ENCODE measurements at places on chromosomes 7 and 10. TPM values are rescaled to one million over a fixed set of nuclear protein-coding genes. Genes with fewer than 3 reads are reported as not detected.

LEP gene
- total RNA-seq, result 7.3 TPM

LLCFC1 gene
- not detected for total RNA-seq

SLC18A2 gene
- total RNA-seq, result 4.9 TPM

GIMAP8 gene
- 10.7 TPM for total RNA-seq

GLI3 gene
- total RNA-seq, result 16.4 TPM

AOAH gene
- total RNA-seq, result 3.2 TPM

- DNase-seq, result peak; percentile 68
Observed at GRCh38 chr7:57412618-57413017, 37.4 kb upstream of the ZNF716 start.

DNA sequence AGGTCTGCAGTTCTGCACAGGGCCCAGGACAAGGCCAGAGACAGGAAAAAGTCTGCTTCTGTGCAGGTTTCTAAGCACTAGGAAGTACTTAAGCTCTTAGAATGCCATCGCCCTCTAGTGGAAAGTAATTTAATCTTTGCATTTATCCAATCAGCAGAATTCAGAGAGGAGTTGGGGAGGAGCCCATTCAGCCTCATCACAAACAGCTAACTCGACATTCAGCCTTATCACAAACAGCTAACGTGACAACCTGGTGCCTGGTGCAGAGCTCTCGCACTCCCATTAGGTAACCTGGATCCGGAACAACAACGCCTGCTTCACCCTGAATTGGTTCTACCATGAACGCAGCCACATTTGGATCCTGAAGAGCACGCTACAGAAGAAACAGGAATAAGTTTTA lies 15.2 kb downstream of the OAT start:
- peak; percentile 64 for DNase-seq

- DNase-seq, result no peak
Observed at GRCh38 chr7:104985259-104985617, 28.8 kb upstream of the KMT2E start.

DNA sequence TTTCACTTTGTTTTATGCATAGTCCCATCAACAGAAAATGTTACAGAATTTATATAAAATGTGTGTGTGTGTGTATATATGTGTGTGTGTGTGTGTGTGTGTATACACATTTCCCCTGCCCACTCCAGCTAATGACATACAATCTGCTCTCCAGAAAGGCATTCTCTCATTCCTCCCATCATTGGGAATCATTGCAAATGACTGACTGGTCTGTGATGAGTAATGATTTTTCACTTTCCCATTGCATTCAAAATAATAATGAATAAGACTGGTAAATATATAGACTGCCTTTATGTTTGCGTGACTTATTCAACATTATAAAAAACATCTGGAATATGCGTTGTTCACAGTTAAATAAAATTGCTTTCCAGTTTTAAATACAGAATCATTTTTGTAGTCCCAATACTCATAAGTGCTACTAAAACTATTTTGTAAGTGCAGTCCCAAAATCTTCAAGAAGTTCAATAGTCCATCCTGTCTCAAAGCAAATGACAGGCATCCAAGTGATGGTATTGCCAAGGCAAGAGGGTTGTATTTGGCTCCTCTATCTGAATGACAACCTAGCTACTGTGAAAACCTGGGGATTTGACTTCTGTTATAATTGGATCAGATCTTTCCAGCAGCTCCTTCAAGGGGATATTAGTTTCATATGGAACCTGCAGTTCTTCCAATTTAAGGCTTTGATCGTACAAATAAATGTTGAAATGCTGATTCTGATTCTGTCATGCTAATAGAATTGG lies 150.9 kb downstream of the POLR1F start:
- no peak for DNase-seq

- DNase-seq, result no peak
Observed at GRCh38 chr7:131013716-131014115, 279.7 kb upstream of the KLF14 start.

DNA sequence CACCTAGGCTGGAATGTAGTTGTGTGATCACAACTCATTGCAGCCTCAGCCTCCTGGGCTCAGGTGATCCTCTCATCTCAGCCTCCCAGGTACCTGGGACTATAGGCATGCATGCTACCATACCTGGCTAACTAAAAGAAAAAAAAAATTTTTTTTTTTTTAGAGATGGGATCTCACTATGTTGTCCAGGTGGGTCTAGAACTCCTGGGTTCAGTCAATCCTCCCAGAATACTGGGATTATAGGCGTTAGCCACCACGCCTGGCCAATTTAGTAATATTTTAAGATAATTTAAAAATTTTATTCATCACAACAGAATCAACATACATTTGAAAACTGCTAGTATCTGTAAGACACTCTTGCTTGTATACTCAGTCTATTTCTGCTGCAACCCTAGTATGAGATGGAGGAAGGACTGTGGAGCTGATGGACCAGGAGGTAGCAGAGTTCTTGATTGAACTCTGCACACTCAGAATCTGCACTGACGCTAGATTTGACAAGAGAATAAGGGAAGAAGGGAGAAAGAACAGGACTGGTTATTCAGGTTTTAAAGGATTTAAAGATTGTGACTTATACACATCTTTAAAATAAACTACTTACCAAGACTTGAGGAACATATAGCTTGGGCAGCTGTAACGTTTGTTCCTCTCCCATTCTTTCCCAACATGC lies 57.6 kb downstream of the VCL start:
- DNase-seq, result no peak

GRCh38 chr7:133082390-133082766 lies 488 bp upstream of the CHCHD3 start:
- no peak for DNase-seq

DNA sequence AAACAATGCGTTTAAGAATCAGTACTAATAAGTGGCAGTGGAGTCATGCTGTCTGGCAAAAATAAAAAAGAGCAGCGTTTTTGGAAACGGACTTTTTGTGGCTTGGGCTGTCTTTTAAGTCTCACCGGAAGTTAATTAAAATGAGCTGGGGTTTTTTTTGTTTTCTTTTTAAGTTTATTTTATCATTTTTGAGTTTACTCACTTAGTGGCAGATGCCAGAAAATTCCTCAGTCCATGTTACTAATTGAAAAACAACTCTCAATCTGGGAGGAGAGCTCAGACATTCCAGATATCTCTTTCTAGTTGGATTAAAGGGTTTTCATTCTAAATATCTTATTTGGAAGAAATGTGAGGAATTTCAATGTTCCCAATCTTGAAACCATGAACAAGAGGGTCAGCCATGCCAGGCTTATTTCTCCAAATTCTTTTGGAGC lies 133.8 kb upstream of the AGR3 start:
- DNase-seq, result no peak

DNA sequence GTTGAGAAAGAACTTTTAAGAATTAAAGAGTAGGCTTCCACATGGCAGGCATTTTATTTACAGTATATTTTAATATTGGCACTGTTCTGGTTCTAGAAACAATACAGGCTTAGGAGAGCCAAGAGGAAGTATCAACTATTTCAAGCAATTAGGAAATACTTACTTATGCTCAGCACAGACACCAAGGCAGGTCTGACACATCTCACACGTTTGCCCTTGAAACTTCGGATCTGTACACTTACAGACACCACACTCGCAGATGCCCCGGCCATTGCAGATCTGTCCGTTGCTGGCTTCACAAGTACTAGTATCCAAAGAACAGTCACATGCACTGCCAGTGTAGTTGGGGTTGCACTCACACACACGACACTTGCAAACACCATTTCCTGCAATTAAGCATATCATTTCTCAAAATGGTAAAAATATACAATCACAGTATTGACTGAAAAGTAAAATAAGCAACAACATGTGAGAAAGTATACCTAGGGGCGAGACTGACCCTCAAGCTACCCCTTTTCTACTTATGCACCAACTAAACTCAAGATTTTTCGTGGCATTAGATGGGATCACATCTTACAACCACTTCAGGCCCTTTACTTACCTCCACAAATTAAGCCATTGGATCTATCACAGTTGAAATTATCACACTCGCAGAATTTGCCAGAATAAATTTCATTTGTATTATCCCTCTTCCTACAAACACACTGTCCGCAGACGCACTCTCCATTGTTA lies 46.6 kb downstream of the ITGB1 start:
- DNase-seq, result no peak

DNA sequence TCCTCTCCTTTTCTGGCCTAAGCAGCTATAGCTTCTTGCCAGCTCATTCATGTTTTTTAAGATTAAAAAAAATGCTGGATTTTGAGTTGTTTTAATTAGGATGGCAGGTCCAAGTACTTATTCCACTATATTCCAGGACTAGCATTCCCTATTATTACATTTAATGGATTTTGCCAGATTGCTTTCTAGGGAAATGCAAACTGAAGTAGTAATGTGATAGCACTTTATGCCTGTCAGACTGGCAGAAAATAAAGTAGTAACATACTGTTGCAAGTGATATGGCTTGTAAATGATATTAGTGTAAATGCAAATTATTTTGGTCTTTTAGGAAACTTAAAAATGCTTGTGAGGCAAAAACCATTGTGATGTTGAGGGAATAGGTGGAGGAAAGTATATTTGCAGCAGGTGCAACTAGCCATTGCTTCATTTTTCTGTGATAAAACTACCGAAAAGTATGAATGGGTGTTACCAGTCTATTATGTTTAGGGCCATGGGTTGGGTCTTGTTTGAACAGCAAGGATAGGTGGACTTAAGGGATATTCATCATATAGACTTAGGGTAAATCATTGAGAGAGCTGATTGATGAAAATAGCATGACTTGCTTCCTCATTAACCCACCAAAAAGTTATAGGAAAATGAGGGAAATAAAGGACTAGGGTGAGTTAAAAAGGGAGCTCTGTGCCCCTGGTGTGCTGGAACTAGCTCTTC lies 19.9 kb downstream of the ZNRF2 start:
- no peak for DNase-seq

DNA sequence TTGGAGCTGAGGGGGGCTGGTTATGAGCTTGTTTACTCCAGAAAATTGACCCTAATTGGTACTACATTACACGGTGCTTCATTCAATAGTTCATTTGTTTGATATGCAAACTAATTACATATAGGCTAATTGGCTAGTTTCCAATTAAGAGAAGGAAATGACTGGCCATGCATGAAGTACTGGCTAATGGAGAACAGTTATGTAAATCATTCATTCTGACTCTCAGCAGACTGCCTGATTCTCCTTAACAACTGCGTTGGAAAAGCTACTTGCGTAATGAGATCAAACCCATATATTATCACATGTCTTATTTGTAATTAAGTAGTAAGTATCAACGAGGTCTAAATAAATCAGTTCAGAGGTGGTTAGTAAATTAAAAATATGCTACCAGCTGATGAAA lies 81.8 kb upstream of the CTTNBP2 start:
- DNase-seq, result no peak

- no peak for DNase-seq
Observed at GRCh38 chr10:89207801-89208551, 859 bp upstream of the CH25H start.

DNA sequence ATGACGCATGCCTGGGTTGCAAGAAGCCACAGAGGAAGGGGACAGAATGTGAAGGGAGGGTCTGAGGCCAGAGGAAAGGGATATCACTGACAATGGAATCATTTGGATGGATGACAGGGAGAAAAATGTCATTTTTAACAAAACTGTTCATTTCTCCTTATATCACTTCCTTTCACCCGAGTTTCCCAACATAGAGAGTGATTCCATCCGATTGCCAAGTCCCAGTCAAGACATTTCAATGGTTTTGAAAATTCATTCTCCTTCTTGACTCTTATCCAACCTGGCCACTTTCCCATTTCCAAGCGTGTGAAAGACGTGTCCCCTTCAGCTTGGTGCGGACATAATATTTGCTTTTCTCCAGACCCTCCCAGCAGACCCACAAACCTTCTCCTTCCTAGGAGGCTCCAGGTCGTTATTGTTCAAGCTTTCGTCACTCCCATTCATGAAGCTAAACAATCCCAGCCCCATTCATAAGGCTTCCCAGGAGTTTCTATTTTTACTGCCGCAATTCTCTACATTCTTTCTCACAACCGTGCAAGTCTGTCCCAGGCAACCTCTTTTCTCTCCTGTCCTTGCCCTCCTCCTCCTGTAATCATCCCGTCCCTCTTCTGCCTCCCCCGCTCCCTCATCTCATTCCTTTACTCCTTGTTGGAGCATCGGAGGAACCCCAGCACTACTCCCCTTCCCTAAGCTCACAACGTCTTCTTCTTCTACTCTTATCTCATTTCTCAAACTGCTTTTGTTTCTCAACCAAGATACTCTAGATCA lies 301.3 kb upstream of the KLF6 start:
- DNase-seq, result no peak

DNA sequence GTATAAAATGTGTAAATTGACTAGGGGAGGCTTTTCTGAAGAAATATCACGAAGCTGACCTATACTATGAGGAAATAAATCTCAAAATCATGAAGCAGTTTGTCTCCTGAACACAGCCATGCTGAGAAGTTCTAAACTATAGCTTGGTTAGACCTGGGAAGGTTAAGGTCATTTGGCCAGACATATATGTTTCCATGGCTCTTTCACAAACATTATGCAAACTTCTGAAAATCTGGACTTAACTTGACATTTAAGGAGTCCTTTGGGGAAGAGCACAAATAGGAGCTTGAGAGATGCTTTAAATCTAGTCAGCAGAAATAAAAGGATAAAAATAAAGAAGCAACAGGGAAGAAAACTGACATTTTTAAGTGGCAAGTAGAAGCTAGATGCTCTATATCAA lies 115.9 kb upstream of the MEOX2 start:
- no peak for DNase-seq

- no peak for DNase-seq
Observed at GRCh38 chr7:54811041-54811845, 52.2 kb upstream of the SEC61G start.

DNA sequence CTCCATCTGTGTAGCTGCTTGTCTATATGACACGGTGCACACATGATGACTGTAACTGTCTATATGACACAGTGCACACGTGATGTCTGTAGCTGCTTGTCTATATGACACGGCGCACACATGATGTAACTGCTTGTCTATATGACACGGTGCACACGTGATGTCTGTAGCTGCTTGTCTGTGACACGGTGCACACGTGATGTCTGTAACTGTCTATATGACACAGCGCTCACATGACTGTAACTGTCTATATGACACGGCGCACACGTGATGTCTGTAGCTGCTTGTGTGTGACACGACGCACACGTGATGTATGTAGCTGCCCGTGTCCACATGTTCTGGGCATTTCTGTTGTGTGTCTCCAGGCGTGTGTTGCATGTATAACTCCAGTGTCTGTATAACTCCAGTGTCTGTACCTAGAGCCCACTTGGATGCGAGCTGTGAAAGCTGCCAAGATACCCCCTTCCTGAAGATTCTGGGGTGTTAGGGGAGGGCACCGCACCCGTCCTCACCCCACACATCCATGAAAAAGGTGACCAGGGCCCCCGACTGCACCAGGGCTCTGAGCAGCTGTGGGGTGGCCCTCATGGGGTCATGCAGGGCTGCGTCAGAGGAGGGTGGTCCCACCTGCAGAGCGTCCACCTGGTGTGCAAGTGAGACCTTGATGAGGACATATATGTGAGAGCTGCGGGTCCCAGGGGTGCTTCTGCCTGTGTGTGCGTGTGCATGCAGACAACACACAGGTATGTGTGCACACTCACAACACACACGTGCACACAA lies 137.9 kb downstream of the ELFN1 start:
- DNase-seq, result peak; percentile 73

GRCh38 chr7:77575187-77575586 lies 38.1 kb downstream of the PTPN12 start:
- no peak for DNase-seq

- DNase-seq, result no peak
Observed at GRCh38 chr7:55557666-55558188, 14.6 kb downstream of the VOPP1 start.

Measured in lower leg skin (tissue), 4 donors.